ENCODE measurements at places on chromosomes 2 and 18.

DNA sequence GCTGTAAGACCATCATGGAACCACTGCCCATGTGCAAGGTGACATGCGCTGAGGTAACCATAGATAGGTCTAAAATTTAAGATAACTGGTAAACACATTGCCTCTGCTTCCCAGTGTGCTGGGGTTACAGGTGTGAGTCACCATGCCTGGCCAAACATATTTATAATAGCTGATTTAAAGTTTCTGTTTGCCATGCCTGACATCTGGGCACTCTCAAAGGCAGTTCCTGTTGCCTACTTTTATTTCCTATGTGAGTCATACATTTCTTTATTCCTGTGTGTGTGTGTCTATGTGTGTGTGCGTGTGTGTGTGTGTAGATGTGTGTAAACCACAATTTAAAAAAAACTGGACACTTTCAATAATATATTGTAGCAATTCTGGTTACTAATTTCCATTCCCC is 415.2 kb upstream of the NETO1 start:
- no peak for DNase-seq

GRCh38 chr2:39228413-39229209 is 15.2 kb downstream of the CDKL4 start:
- no peak for DNase-seq

DNA sequence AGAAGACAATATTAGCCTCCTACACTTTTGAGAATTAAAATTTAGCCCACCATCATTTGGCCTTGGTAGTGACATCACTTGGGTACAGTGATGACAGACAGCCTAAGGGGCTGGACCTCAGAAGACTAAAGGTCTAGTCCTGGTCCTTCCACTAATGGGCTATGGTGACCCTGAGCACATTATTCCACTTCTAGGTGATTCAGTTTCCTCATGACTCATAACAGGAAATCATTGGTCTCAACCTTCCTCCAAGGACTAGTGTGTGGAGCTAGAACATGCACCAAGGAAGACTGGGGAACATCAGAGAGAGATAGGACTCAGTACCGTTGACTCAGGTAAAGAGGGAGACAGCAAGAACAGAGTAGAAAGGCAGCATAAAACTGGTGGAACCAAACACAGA is 64.0 kb downstream of the TFCP2L1 start:
- peak; percentile 6 for DNase-seq

DNA sequence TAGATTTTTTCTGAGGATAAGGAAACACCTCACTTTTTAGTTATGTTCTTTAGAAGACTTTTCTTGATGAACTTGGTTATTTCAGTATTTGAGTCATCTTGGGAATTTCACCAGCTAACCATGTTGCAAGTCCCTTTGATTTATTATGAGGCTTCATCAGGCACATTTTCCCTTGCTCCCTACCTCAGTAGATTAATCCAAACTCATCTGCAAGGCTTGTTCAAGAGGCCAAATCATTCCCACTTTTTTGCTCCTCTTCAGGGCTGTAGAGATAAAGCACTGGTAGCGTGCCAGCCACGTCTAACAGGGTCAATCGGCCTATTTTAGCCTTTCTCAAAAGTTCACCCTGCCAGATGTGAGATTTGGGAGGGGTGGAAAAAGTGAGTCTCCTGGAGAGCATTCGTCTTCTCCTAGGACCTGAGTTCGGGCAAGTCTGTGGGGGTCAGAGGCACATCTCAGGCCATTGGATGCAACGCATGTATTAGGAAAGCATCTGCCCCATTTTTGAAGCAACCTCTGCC is 120.3 kb downstream of the RDH14 start:
- peak; percentile 66 for DNase-seq

GRCh38 chr2:235025800-235026536 is 74.2 kb downstream of the SH3BP4 start:
- DNase-seq: peak; percentile 84

- DNase-seq: no peak
Observed at GRCh38 chr2:78892295-78892694, 133.2 kb upstream of the REG3G start.

DNA sequence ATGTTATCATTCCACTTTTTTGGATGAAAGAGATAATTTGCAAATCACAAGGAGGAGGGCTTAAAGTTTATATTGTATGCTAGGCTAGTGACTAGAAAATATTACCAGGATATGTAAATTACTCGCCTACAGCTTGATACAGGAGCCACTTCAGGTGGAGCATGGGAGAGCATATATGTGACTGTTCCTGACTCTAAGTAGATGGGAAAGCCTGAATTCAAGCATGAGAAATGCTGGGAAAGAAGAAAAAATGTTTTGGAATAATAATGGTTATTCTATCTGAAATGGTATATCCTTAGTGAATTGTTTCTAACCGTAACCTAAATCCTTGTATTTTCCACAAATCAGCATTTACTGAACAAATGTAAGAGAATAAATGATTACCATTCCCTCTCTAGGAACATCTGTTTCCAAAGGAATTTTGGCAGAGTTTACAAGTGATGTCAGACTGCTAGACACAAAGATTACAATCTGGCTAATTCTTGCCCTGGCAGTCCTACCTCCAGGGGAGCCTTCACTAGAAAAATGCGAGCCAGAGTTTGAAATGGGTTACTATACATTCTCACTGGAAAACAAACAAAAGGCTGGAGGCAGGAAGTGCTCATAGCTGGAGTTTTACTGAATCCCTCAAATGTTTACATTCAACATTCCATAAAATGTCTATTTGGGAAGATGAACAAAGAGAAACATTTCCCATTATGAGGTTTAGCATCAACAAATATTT is 129.4 kb upstream of the MAPRE2 start:
- peak; percentile 93 for DNase-seq

DNA sequence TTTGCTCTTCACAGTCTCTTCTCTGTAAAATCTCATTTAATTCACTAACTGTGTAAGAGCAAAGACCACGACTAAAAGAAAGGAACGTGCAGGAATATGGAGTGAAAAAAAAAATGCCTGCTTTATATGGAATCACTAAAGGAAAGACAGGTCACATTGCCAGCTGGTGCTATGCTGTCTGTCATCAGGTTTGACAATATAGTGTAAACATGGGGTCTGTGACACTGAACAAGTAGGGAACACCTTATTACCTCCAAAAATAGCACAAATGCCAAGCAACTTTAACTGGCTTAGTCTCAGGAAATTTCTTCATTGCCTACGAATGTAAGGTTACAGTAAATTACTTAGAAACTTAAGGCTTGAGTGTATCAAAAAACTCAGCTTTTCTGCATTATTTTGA is 364.5 kb upstream of the LINC00305 start:
- no peak for DNase-seq

- no peak for DNase-seq
Observed at GRCh38 chr2:130823886-130824491, 12.7 kb upstream of the ARHGEF4 start.
